ENCODE measurements at places on chromosomes 5 and 9.

- DNase-seq, result no peak
These were observed 260.0 kb downstream of the TRPM3 start for GRCh38 chr9:70861376-70861775.

- DNase-seq, result no peak
These were observed 312.3 kb upstream of the NMUR2 start for GRCh38 chr5:152717393-152717792.

DNA sequence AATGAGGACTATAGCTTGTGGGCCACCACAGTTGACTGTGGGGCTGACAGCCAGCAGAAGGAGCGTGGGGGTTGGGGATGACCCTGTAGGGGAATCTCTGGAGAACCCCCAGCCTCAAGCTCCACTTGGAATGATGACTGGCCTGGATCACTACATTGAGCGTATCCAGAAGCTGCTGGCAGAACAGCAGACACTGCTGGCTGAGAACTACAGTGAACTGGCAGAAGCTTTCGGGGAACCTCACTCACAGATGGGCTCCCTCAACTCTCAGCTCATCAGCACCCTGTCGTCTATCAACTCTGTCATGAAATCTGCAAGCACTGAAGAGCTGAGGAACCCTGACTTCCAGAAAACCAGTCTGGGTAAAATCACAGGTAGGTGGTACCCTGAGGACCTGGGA, 128.4 kb upstream of the DMRT1 start:
- DNase-seq, result no peak

- no peak for DNase-seq
These were observed 5.6 kb downstream of the TBC1D9B start for GRCh38 chr5:179901915-179902762.

DNA sequence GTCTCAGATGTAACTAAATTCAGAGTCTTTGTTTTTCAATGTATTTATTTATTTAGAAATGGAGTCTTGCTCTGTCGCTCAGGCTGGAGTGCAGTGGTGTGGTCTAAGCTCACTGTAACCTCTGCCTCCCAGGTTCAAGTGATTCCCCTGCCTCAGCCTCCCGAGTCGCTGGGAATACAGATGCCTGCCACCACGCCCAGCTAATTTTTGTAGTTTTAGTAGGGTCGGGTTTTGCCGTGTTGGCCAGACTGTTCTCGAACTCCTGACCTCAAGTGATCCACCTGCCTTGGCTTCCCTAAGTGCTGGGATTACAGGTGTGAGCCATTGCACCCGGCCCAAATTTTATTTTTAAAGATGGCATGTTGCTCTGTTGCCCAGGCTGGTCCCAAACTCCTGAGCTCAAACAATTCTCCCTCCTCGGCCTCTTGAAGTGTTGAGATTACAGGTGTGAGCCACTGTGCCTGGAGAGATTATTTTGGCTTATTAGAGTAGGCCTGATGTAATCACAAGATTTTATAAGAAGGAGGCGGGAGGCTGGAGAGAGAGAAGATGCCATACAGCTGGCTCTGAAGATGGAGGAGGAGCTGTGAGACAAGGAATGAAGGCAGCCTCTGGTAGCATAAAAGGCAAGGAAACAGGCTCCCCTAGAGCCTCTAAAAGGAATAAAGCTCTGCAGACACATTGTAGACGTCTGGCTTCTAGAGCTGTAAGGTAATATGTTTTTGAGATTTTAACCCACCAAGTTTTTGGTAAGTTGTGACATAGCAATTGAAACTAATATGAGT, 12.9 kb upstream of the KLF9 start:
- DNase-seq, result no peak

GRCh38 chr5:160929360-160929759, 77.3 kb upstream of the ATP10B start:
- no peak for DNase-seq

DNA sequence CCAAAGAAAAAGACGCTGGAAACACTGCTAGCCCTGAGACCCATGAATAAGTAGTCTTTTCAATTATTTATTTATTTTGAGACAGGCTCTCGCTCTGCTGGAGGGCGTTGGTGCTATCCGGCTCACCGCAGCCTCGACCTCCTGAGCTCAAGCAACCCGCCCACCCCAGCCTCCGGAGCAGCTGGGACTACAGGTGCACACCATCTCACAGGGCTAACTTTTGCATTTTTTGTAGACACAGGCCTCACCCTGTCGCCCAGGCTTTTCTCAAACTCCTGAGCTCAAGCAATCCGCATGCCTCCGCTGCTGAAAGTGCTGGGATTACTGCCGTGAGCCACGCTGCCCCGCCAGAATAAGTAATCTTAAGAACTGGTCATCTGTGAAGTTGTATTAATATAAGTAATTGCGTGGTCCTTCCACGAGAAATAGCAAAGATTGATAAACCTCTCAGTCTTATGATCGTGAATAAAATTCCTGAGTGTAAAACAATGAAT, 1.6 kb downstream of the ANXA2R start:
- DNase-seq, result peak; percentile 58

DNA sequence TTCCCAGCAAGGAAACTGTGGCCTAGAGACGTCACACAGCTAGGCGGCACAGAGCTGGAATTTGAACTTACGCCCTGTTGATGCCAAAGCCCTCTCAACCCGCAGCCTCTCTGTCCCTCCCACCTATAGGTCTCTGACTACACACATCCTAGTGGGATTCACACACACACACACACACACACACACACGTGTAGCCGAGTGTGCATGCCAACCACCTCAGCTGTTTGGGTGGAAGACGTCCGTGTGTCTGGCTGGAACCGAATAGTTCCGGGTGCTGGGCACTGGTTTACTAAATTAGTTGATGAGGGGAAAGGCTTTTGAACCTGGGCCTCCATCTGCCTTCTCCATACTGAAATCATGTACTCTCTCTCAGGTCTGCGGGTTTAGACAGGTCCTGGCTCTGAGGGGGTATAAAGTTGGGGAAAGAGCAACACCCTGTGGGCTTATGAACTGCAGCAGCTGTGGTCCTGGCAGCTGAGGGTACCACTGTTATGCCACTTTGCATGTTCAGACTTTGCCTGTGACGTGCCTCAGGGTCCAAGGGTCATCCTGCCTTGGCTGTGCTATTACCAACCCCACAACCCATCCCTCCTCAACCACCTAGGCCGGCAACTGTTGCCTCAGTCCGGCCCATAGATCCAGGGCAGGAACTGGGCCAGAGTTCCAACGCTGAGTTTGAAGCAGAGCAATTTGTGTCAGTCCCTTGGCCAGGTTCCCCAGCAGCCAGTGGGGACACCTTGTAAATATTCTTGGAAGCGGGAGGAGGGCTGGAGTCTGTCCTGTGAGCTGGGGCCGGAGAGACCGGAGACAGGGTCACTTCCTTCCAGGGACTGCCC, 50.5 kb downstream of the PSD2 start:
- no peak for DNase-seq

GRCh38 chr5:133267601-133268000, 215.8 kb downstream of the HSPA4 start:
- no peak for DNase-seq

- DNase-seq, result no peak
These were observed 1.1 kb upstream of the FAM78A start for GRCh38 chr9:131277287-131277909.

- no peak for DNase-seq
These were observed 37.6 kb downstream of the SVEP1 start for GRCh38 chr9:110541950-110542349.

DNA sequence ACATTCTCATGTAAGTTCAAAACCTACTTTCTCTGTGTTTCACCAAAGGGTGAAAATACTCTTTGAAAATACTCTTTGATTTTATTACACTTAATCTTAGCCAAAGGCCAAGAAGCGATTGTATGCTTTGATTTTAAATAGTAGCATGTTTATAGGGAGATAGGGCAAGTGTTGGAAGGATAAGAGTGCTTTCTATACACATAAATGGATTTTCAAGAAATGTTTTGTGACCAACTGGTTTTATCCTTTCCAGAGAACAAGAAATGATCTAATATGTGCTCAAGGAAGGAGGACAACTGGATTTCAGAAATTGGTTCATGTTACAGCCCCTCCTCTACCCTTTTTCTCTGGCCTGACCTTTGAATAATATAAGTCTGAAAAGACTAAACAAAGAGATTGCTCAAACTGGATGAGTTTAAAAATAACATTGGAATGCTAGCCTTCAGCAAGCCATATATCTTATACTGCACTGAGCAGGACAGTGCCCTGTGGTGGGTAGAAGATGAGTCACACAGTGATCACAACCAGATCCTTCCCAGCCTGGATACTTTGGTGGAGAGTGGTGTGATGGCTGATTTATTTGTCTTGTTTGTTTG, 13.1 kb downstream of the PALM2AKAP2 start:
- DNase-seq, result no peak

DNA sequence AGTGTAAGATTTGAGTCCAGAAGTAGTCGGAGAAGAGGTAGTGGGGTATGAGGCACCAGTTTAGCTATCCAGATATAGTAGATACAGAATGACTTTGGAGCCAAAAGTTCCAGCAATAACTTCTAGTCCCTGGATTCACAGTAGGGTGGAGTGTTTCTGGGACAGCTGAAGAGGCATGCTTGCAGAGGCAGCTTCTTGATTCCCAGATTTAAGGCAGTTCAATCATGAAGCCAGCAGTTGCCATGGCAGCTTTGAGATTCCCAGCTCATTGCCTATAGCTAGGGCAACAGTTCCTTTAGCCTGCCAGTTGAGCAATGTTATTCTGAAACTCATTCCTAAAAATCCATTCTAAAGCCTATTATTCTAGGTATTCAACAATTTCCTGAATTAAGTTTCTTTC, 79.2 kb downstream of the LIX1 start:
- DNase-seq, result no peak

- no peak for DNase-seq
These were observed 216.0 kb downstream of the ADAMTSL1 start for GRCh38 chr9:18689921-18690320.

DNA sequence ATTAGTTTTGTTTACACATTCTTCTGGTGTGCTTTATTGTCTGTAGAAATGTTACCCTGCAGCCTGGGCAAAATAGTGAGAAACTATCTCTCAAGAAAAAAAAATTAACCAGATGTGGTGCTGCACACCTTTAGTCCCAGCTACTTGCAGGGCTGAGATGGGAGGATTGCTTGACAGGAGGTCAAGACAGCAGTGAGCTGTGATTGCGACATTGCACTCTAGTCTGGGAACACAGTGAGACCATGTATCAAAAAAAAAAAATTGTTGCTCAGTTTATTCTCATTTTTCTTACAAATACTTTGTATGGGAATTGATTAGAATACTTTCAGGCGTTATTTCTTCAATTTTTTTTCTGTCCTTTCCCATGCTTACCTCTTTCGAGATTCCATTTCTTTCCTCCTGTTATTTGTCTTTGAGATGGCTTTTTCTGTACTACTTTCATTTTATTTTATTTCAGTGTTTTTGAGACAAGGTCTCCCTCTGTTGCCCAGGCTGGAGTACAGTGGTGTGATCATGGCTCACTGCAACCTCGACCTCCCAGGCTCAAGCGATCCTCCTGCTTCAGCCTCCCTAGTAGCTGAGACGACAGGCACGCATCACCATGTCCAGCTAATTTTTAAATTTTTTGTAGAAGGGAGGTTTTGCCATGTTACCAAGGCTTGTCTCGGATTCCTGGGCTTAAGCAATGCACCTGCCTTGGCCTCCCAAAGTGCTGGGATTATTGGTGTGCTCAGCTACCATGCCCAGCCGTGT, 24.9 kb downstream of the TENT2 start:
- no peak for DNase-seq

DNA sequence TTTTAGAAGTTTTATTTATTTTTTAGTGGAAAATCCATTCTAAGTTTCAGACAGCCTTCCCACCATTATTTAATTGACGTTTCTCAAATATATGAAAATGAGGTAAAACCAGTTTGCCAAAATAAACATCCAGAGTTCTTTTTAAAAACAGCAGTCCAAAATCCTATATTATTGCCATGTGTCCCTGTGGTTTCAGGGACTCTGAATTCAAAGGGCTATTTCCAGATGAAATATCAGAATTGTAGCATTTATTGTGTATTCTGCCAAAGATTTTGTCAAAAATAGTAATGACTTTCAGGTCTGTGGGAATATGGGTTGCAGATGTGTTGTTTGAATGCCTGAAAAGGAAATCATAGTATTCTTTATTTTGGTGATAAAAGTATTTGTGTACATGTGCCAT, 41.6 kb downstream of the XRCC4 start:
- no peak for DNase-seq

DNA sequence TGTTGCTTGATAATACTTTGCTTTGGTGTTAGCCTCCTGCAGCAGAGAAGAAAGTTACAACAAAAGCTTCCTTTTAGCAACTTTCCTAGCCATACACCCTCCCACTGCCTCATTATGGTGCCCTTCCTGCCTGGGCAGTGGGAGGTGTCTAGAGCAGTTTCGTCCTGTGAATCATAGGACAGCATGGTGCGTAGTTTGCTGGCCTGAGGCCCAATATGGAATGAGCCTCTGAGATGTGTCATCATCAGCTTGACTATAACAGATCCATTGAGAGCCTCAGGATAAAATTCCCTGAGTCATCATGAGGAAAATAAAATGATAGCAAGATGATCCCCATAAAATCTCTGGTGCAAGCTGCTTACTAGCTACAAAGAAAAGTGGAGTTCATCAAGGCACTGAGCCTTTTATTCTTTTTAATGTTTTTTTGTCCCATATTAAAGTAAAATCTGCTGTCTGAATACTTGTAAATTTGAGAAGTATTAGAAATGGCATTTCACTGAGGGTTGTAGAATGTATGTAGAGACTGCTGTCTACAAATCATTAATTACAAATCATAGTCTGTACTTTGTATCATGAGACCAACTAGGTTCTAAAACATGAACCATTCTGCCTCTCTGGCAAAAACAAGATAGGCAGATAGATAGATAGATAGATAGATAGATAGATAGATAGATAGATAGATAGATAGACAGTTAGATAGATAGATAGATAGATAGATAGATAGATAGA, 303.0 kb upstream of the PDE4D start:
- no peak for DNase-seq

DNA sequence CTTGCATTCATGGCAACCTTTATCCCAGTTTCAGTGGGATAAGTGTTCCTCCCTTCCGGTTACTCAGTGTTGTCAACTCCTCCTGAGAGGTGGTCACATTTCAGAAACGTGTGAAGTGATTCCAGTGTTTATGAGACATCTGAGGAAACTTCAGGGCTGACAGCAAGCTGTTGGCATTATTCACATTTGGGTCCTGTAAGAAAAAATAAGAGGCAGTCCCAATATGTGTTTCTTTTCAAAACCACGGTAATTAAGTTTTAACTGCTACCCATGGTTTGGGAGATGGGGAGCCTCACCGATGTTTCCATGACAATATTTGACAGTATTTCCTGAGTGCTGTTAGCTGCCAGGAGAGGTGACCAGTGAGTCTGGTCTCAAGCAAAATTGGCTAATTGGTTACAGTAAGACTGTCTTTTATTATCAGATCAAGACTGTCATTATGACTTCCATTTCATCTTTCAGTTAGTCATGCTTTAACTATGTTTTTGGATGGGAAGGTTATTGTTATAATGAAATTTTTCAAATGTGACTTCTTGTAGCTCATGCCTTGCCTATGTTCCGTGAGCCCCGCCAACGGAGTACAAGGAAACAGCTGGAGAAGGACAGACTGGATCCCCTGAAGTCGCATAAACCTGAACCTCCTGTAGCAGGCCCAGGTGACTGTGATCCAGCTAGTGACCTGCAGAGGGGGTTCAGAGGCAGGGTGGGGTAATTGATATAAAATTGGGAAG, 115.3 kb downstream of the GDNF start:
- no peak for DNase-seq

Data from CD4-positive, alpha-beta T cell treated with Interleukin-4 for 4 hours (primary cell).